ENCODE measurements at places on chromosomes 1 and 21. TPM values are rescaled to one million over a fixed set of nuclear protein-coding genes. Genes with fewer than 3 reads are reported as not detected.

GRCh38 chr1:169249611-169250010 lies 118.0 kb downstream of the NME7 start:
- DNase-seq, result no peak

DNA sequence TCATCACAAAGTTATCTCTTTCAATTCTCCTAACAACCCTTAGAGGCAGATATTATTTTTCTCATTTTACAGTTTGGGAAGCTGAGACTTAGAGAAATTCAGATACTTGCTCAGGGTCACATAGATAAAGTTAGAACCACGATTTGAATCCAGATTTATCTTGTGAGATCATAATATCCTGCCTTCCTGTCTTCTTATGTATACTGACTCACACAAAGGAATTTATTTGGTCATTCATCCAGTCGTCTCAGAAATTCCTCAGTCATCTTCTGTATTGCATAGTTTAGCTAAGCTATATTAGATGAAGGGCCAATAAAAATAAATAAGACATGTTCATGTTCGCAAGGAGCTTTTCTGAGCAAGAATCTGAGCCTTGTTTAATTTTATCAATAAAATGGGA lies 35.8 kb upstream of the RUNX1 start:
- no peak for DNase-seq

- DNase-seq, result no peak
These were observed 105.2 kb upstream of the HMGB4 start for GRCh38 chr1:33758698-33759097.

GRCh38 chr1:206788487-206789050 lies 16.3 kb upstream of the IL10 start:
- no peak for DNase-seq

DNA sequence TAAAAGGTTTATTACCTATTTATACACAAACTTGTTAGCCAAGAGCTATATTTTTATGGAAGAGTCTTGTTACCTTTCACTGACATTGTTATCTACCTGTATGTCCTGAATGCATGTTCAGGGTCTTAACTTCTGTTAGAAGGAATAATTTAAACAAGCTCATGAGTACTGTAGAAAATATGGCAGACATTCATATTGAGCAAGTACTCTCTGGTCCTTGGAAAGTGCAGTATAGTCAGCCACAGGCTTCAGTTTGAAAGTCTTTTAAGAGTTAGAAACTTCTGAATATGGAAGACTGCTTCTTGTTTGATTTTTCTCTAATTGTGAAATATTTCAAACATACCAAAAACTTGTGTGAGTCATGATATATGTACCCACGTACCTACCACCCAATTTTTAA lies 16.6 kb downstream of the DIP2A start:
- DNase-seq, result no peak

- no peak for DNase-seq
These were observed at the start of gene ZBTB8B for GRCh38 chr1:32464716-32465577. ZBTB8B (plus strand) TSS chr1:32465072; CDS start chr1:32470625, 5,553 bp downstream.

GRCh38 chr1:87093286-87093685 lies 178.9 kb downstream of the HS2ST1 start:
- no peak for DNase-seq

- DNase-seq, result no peak
These were observed 50.1 kb downstream of the MRPL39 start for GRCh38 chr21:25557180-25557579.

DNA sequence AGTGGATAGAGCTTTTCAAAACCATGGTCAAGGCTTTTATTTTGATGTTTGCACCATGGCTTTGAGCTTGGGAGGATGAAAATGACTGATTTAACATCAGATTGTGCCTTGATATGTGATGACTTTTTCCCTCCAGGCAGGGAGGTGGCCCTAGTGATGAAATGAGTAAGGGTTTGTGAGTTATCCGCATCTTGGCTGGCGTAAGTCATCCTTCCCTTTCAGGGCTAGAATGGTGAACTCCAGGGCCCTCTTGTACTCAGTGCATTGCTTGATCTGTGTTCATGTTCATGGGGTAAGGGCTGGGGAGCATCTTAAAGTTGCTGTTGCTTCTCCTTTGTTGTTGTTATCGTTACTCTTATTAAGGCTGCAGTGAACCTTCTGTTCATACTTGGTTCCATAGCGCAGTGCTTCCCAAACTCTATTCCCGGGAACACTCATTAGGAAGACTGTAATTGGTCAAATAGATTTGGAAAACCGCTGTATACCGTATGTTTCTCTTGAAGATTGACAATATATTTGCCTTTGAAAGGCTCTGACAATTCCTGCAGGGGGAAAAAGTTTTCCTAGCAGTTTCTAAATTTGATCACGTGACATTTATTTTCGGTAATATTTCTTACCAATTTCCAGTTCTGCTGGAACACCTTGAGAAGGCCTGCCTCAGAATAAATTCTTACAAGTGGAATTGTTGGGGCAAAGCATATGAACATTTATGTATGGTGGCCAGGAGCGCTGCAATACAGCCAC lies 23.1 kb downstream of the GPR137B start:
- peak; percentile 22 for DNase-seq

Gene AJAP1
- total RNA-seq, result 0.55 TPM

Gene PDC
- total RNA-seq, result not detected

Gene TIAM1
- 10.4 TPM for total RNA-seq

Gene SPATA17
- total RNA-seq, result not detected

Gene CFAP74
- not detected for total RNA-seq

Gene ANGPTL7
- 0.42 TPM for total RNA-seq

Gene RNF187
- total RNA-seq, result 82.4 TPM

Gene UBE2U
- total RNA-seq, result not detected

Measured in mesenteric fat pad (tissue), 1 donor.